HFF-Myc (cell line): ENCODE measurements at places on chromosomes 2 and 18.

DNA sequence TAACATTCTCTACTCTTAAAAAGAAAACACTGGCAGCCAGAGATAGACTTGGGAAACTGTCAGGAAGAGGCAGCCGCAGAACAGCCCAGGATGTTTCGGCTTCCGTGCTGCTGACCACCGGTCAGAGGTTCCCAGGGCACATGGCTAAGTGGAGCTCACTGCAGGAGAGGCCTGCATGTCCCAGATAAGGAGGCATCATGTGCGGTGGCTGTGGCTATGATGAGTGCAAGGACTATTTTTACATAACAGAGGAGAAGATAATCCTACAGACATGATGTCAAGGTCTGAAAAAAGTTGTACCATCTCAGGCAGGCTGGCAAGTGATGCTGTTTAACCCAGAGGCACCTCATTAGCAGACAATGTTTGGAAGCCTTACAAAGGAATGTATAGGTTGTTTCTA lies 252.3 kb downstream of the CYRIA start:
- DNase-seq, result no peak

DNA sequence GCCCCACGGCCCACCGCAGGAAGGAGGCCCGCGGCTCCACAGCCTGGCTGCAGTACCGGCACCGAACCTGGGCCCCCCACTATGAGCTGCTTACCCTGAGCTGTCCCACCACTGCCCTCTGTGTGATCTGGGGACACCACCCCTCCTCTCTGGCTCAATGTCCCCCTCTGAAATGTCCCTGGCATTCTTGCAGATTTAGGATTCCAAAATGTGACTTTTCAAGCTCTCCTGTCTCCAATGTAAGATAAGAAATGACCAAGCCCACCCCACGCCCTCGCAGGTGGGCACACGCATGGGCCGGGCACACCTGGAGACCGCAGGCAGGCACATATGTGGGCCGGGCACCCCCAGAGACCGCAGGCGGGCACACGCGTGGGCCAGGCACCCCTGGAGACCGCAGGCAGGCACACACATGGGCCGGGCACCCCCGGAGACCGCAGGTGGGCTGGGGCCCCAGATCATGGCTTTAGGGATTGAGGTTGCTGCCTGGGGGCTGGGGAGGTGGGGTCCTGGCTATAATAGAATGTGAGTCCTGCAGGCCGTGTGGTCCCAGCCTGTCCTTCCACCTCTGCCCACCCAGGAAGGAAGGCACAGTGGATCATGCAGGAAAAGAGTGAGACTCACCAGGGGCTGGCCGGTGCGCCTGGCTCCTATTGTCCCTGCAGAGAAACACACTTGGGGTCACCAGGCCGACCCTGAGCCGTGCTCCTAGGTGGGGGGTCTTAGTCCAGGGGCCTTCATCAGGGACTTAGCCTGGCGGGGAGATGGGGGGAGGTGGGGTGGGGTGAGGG lies 7.2 kb downstream of the PDCD1 start:
- DNase-seq, result no peak

GRCh38 chr2:96537734-96538486 lies 1.4 kb downstream of the ARID5A start:
- no peak for DNase-seq

DNA sequence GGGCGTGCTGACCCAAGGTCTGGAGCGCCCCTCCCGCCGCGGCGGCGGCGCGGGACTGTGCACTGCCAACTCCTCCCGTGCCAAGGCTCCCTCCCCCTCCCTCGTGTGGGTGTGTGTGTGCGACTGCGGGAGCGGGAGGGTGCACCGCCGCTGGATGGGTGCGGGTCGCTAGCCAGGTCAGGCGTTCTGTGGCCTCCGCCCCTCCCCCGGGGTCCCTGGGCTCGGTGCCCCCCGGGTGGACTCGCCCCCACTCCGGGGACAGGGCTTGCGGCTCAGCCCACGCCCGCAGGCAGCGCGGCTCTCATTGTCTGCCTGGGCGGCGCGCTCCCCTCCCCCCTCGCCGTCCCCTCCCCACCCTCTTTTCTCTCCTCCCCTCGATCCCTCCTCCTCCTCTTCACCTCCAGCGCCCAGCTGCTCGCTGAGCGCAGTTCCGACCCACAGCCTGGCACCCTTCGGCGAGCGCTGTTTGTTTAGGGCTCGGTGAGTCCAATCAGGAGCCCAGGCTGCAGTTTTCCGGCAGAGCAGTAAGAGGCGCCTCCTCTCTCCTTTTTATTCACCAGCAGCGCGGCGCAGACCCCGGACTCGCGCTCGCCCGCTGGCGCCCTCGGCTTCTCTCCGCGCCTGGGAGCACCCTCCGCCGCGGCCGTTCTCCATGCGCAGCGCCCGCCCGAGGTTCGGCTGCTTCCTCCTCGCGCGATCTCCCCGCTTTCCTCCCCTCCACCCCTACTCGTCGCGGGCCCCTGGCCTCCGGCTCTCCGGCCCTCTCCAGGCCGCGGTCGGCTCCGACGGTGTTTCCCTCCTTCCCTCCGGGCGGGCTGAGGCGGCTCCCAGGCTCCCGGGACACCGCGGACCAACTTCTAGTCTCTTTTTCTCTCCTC lies at the start of gene GATA6:
GATA6 (plus strand) TSS at position 579 of the 878 bp plus-strand sequence. CDS start 1,556 bp downstream, outside the sequence.
- DNase-seq, result peak; percentile 21

- DNase-seq, result no peak
These were observed 44.1 kb upstream of the HDAC4 start for GRCh38 chr2:239444626-239445577.

DNA sequence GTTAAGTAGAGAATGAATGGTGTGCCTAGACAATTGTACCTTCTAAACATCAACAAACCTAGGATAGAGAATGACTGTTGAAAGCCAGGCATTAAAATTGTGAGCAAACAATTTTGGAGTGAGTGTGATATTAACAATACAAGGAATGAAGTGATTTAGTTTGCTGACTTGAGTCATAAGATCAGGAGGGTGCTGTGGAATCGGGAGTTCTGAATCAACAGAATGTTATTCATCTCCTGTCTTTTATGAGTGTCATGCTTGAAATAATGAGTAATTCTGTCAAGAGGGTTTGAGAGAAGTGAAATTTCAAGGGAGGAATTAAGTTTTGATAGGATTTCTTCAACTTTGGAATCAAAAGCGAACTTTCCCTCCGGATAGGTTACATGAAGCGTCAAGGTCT lies 214.4 kb upstream of the DSEL start:
- DNase-seq, result no peak

DNA sequence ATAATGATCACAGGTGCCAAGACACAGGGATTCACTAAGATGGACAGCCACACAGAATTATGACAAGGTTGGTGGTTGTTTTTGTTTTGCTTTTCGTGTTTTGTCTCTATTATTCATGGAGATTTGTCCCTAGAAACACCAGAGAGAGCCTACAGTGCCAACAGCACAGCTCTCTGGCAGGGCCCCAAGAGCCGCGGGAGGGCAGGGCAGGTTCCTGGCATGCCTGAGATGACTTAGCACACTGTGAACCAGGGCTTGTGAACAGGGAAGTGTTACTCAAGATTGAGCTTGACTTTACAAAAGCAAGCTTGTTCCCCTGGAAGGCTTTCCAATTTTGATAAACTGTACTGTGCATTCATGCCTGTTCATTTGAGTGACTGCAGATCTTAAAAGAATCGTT lies 437.4 kb upstream of the SALL3 start:
- no peak for DNase-seq

GRCh38 chr18:76721207-76721996 lies 101.0 kb upstream of the ZNF236 start:
- DNase-seq, result no peak

GRCh38 chr2:29025711-29026110 lies 44.6 kb downstream of the TOGARAM2 start:
- DNase-seq, result no peak

DNA sequence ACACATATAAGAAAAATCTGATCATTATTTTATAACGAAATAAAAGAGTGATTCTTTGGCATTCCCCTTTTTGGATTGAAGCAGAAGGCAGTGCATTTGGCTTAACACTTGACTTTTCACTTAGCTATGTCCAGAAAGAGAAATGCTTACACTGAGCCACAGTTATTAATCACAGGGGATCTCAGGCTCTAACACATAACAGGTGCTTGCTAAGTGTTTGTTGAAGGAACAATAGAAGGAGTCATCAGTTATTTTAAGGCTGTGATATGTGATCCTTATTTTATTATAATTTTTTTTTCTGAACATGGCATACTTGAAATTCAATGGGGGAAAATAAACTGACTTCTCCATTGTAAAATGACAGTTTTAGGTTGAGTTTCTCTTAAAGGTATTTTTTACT lies 209.5 kb downstream of the UBE2E3 start:
- no peak for DNase-seq

GRCh38 chr2:105373895-105374401 lies 24.9 kb downstream of the FHL2 start:
- no peak for DNase-seq

GRCh38 chr2:99841749-99842148 lies 300.6 kb downstream of the AFF3 start:
- DNase-seq, result no peak

GRCh38 chr2:204026294-204026693 lies 89.7 kb downstream of the ICOS start:
- DNase-seq, result no peak

DNA sequence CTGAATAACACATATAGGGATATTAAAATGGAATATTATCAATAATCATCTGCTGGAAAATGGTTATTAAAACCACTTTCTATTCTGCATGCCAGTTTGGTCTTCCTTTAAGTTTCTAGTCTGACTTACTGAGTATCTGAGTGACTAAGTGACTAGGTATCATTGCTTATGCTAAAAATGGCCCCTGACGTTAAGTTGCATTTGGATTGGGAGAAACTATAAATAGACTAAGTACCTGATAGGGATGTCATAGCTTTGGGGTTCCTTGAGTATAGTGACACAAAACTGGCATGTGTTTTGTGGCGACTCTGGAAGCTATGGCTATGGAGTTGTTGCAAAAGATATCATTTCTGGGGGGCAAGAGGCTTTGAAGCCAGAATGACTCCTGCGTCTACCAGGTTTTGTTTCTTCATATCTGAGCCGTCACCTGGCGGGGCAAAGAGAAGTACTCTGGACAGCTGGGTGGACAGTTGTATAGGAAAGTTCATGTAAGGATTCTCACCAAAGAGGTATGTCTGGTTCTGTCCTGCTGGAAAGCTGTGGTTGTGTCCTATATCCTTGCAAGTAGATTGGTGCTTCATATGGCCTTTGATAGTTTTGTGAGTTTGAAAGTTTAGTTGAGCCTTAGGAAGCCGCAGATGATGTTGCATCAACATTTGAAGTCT lies 17.9 kb downstream of the ITGAV start:
- DNase-seq, result no peak

GRCh38 chr2:160367887-160368286 lies 125.7 kb downstream of the RBMS1 start:
- DNase-seq, result peak; percentile 83

GRCh38 chr2:191869178-191869577 lies 22.3 kb upstream of the CAVIN2 start:
- no peak for DNase-seq

GRCh38 chr2:219726916-219727315 lies 99.5 kb downstream of the SLC4A3 start:
- no peak for DNase-seq

DNA sequence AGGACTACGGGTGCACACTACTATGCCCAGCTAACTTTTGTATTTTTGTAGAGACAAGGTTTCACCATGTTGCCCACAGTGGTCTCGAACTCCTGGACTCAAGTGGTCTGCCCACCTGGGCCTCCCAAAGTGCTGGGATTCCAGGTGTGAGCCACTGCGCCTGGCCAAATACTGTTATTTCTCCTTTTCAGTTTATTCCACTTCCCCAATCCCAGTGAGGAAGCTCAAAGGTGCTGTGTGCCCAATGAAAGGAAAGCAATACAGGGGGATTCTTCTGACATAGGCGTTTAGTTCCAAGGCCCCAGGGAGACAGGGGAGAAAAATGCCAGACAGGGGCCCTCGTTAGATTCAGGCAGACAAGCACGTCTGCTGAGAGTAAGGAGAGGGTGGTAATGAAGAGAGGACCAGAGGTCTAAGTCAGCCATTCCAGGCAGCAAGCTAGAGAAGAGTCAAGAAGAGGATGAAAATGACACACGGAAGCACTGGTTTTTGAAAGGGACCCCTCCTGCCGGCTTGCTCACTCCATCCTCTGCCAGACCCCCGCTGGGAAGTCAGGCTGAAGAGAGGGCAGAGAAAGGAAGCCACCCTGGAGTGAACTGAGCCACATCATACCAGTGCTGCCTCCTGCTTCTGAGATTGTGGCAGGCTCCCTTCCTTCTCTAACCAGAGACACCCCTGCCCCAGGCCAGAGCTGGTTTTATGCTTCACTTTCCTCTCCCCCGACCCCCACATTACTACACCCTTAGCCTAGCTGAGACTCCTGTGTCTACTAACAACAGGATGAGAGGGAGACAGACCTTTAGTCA lies 6.7 kb downstream of the INO80C start:
- no peak for DNase-seq

DNA sequence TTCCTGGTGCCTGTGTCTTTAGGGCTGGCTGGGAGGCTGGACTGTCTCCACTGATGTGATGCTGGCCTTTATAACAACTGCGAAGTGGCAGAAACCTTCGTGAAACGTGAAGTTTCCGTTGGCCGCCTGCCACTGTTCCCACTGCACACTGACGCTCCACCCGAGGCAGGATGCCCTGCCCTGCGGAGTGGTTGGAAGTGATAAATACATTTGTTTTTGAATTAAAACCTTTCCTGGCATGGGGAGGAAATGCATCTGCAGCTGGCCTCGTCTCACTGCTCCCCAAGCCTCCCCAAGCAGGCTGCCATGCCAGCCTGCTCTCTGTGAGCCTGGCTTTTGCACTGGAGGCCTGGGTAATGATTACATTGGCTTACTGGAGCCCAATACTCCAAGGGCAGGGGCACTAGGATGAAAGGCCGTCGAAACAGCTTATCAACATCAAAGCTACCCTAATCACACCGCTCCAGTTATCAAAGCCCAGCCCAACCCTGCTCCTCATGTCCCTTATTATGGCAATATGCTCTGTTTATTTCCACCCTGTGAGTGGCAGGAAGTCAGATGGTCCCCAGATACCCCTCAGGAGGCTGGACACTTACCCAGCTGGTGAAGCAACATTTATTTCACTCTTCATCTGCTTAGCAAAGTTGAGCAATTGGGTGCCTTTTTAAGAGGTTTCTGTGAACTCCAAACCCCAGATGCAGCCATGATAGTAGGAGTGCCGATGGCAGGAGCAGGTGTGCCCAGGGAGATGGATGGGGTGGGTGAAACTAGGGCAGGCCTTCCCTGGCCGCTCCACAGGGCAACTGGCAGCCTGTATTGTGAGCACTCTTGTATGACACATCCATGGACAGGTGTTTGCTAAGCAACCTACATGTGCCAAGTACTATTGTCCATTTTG lies 97.4 kb upstream of the ITGA6 start:
- no peak for DNase-seq

- peak; percentile 31 for DNase-seq
These were observed 183.4 kb downstream of the MYO3B start for GRCh38 chr2:170361090-170361936.

DNA sequence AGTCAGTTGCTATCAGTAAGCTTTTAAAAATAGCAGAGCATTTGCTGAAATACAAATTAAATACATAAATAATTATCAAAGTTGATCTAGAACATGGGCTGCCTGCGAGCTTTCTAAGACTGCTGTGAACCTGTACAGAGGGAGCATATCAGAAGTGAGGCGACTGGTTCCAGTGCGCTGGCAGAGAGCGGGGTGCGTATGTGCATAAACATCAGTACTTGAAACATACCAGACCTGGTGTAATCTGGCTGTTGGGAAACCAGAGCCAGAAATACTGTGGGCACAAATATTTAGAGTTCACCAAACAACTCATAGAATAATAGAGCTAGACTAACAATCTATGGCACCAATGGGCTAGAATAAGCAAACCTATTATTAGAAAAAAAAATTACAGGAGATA lies 27.3 kb downstream of the PDIA6 start:
- no peak for DNase-seq
